ENCODE measurements at places on chromosomes 11 and 22.

- DNase-seq = no peak
Observed at GRCh38 chr11:15858881-15859280, 497.5 kb downstream of the SOX6 start.

GRCh38 chr11:64721359-64721699 is 1.7 kb downstream of the NRXN2 start:
- no peak for DNase-seq

GRCh38 chr11:130243816-130244215 is 70.9 kb downstream of the ZBTB44 start:
- no peak for DNase-seq

DNA sequence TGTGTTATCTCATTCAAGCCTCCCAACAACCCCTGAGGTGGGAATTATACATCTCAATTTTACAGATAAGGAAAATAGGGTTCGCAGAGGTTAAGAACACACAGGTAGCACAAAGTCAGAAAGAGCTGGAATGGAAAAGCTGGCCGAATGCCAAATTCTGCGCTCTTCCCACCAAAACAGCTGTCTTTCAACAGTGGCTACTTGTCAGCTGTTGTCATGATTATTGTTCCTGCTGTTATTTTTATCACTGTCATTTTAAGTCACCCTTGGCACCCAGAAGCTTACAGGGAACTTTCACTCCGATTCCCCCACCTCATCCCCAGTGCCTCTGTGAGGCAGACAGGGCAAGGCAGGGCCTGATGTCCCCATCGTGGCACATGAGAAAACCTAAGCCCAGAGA is 74.5 kb upstream of the CSNK2A3 start:
- DNase-seq = no peak

DNA sequence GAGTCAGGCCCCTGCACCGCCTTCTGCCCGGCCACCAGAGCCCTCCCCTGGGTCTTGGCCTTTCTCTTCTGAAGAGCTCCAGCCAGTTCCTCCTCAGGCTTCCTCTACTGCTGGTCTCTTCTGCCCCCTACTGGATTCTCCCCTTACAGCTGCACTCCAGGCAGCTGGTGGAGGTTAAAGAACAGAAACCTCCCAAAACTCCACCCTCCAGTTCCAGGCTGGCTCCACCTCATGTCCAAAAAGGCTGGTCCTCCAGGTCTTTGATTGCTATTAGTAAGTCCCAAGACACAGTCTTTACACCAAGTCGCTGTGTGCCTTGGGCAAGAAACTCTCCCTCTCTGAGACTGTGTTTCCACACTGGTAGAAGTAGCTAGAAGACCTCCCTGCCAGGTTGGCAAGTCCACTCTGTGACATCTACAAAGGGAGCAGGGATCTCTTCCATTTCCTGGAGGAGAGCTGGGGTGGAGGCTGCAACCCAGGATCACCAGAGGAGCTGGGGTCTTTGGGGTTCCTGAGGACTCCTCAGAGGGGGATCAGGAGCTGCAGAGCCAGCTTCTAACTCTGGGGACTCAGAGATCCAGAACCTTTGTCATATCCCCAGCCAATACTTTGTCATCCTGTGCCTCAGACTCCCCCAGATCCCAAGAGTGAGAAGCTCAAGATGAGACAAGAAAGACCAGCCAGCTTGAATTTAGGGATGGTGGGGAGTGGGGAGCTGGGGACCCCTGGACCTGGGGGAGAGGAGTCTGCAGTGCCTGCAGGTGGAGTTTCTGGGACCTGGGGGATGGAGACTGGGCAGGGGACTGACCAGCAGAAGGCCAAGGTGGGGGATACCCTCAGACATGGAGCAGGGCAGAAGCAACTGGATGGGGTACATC is 3.4 kb upstream of the IGLL5 start:
- peak; percentile 18 for DNase-seq

- no peak for DNase-seq
Observed at GRCh38 chr11:86374069-86374468, 618 bp upstream of the CCDC81 start.

GRCh38 chr11:11389238-11389637 is 36.2 kb upstream of the CSNK2A3 start:
- no peak for DNase-seq

GRCh38 chr22:21603973-21604372 is 25.8 kb downstream of the YDJC start:
- DNase-seq = no peak

DNA sequence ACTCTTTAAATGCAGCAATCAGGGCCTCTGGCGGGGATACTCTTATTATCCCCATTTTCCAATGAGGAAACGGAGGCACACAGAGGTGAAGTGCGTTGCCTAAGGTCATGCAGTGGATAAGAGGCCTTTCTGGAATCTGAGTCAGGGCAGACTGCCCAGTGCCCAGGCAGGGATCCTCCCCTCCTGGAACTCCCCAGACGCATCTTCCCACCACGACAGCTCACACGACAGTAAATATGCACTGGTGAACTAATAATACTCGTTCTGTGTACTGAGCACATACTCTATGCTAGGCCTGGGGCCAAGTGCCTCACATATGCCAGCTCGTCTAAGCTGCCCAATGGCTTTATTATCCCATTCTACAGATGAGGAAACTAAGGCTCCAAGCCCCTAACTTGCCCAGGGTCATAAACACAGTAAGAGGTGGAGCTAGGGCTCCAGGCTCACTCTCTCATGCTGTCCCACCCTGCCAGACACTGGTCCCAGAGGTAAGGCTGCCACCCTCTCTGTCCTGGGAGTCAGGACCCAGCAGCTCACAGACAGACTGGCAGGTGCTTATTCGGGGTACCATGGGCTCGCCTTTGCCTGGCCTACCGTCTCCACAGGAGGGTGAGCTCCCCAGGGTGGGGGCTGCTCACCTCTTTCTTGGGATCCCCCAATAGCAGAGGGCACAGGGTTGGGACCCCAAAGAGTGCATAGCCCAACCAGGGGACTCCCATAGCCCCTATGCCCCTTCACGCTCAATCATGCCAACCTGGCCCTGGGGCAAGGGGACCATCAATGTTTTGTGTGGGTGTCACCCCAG is 2.3 kb downstream of the IL2RB start:
- DNase-seq = no peak

DNA sequence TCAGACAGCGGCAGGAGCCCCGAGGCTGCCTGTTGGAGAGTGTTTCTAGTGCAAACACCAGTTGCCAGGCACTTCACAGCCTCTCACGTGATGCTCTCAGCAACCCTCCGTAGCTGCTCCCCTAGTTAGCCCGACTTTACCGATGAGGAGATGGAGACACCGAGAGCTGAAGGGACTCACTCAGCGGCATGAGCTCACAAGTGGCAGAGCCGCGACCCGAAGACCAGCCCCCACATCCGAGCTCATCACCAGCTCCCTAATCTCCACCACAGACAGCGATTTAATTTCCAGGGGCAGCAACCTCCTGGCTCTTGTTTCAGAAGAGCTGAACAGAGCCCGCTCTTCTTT is 28.7 kb upstream of the RTL6 start:
- DNase-seq = no peak

GRCh38 chr11:46849631-46850030 is 3.6 kb upstream of the CKAP5 start:
- no peak for DNase-seq

DNA sequence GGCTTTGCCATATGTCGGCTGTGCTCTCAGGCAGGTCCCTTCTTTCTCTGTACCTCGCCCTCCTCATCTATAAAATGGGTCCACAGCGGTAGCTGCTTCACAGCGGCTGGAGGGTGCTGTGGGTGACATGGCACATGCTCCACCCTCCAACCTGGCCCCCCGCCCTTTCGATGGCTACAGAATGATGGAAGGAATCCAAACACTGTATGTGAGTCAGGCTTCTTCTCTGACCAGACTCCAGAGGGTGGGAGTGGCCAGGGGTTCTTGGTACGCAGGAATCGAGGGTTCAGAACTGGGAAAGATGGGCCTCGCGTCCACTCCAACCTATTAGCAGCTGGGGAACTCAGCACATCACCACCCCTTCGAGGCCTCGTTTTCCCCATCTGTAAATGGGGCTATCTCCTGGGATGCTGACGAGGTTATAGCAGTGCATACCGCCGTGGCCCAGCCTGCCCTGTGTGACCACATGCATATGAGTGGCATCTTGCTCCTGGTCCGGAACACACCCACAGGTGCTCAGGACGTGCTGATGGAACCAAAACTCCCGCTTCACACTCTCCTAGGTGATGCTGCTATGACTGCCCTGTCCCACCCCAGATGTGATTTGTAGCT is 26.4 kb downstream of the MN1 start:
- no peak for DNase-seq

DNA sequence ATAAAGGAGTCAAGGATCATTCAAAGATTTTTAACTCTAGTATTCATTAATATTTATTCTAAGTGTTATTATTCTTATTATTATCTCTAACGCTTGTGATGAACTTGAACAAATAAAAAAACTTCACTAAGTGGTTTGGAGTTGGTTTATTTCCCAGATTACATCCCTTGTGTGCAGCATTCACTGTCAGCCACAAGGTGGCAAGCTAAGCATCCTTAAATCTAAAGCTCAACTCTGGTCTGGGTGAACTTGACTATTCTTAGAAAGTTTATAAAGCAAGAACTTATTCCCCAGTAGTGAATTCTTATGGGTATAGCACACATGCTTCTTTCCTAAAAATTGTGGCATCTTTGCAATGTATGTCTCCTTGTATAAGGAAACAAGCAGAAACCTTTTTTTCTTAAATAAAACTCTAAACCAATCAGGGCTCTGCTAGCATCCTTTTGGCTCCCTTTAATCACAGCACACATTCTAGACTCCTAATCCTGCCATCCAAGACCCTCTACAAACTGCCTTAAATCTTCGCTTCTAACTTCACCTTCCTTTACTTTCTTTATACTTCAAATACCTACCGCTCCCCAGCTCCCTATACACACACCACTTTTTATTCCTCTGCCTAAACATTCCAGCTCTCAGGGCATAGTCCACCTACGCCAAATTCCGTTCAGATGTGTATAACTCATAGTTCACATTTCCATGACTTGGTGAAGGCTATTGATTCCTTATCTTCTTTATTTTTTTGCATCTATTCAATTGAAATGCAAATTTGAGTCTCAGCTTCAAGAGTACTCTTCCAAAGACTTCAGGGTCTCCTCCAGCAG is 1068.8 kb downstream of the DLG2 start:
- DNase-seq = no peak

DNA sequence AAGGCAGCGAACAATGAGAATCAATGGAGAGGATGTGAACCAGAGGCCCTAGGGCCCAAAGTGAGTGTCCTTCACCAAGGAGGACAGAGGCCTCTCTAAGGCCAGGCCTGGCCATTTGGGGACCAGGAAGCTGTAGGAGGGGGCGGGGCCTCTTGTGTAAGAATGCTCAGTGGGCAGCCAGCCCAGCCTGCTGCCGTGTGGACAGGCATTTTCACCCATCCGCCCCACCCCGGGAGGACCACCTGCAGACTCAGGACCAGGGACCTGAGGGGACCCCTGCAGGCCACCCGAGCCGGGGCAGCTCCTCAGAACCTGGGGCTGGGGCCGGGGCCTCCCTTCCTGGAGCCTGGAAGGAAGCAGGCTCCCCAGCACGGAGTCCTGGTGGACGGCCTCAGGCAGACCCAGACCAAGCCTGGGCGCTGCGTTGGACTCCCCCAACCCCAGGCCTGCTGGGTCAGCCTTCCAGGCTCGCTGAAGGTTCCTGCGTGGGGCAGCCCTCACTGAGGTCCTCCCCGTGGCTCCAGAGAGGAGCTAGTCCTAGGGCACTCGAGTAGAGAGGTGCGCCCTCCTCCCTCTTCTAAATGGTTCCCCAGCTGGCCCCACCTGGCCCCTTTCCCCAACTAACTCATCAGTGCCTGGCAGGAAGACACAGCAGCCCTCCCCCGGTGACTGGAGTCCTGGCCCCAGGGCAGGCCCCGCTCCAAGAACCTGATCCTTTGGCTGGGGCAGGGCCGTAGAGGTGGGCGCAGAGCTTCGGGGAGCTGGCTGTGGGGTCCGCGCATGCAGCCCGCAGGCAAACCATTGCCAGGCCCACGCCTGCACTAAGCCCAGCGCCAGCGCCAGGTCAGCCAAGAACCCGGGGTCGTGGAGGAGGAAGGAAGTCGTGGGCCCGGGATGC is 1.5 kb upstream of the TRABD start:
- no peak for DNase-seq

DNA sequence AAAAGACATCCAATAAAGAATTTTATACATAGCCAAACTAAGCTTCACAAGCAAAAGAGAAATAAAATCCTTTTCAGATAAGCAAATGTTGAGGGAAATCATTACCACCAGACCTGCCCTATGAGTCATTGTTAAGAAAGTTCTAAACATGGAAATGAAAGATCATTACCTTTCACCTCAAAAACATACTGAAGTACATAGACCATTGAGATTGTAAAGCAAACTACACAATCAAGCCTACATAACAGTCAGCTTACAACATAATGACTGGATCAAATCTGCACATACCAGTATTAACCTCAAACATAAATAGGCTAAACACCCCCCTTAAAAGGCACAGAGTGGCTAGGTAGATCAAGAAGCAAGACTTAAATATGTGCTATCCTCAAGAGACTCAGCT is 501.0 kb upstream of the LUZP2 start:
- DNase-seq = no peak

DNA sequence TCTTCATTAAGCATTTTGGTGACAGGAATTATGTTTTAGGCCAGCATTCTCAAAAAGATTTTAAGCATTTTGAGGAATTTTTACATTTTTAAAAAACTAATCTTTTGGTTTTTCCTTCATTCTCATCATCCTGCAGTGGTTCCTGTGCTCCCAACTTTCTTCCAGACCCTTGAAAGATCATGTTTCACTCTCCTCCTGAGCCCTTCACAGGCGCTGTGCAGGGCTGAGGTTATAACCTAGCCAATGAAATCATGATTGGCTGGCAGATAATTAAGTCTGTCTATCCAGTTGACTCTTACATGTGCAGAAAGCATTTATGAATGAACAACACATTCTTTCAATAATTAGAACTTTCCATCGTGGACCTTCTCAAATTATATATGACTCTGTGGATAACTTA is 226.3 kb downstream of the DDX10 start:
- DNase-seq = no peak

DNA sequence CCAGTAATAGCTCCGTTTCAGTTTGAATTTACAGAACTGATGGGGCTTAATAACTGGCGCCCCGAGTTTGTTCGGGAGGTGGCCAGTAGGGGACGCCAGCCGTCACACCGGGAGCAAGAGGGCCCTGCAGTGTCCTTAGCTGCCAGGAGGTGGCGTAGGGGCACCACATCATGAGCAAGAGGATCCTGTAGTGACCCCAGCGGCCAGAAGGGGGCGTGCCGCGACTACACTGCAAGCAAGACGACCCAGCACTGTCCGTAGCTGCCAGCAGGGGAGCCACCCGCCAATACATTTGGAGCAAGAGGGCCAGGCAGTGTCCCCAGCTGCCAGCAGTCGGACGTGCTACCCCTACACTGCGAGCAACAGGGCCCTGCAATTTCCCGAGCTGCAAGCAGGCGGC is 663.7 kb upstream of the B3GAT1 start:
- DNase-seq = no peak

GRCh38 chr11:57303990-57304579 is 20.7 kb downstream of the TNKS1BP1 start:
- no peak for DNase-seq

- no peak for DNase-seq
Observed at GRCh38 chr11:85737738-85738137, 51.7 kb upstream of the CCDC89 start.

GRCh38 chr11:64284048-64284961 is at the start of gene BAD:
BAD (minus strand) TSS chr11:64284665; CDS start chr11:64284368, 297 bp downstream.
- peak; percentile 89 for DNase-seq
